Activated CD8-positive, alpha-beta T cell treated with anti-CD3 and anti-CD28 coated beads, Interleukin-2, amount 10 ng/mL, durations not matched to agents 7 days and 5 days (primary cell): ENCODE measurements at places on chromosomes 4 and X. TPM values are rescaled to one million over a fixed set of nuclear protein-coding genes. Genes with fewer than 3 reads are reported as not detected.

The TMPRSS11A gene
- total RNA-seq, result not detected

DNA sequence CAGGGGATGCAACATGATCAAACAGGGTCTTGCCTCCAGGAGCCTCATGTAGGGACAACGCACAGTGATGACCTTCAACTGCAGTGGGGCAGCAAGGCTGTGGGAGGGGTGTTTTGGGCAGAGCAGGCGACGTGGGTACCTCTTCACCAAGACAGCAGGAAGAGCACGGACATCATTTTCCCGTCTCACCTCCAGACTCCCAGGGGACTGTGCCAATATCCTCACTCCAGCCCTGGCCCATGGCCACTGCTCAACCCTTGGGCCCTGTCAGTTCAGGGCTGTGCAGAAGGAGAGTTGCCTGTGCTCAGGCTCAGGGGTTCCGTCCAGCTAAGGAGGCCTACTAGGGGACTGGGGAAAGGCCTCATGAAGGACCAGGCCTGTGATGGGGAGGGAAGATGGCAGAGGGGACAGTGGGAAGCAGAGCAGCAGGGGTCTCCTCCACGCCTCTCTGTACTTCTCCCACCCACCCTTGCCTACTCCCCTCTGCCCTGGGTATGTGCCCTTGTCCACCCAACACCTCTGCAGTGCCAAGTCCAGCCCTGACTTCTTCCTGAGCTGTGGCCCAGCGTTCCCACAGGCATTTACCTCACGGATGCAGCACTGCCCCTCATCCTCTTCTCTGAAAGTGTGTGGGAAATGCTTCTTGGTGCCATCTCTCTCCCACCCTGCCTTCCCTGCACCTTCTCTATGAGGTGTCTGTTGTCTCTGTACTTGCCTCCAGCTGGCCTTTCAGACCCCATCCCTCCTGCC is 1.4 kb downstream of the IL9R start:
- H3K27ac ChIP-seq, result peak overlapping the region; percentile 95
- H3K27me3 ChIP-seq, result no peaks in the 10 kb centered on the region
- peaks cover 35% of the 10 kb centered on the region for H3K36me3 ChIP-seq
- peak overlapping the region; percentile 88 for H3K4me3 ChIP-seq
- peaks cover 85% of the 10 kb centered on the region for H3K4me1 ChIP-seq
- DNase-seq, result no peak

- no peak for DNase-seq
- H3K36me3 ChIP-seq, result no peaks in the 10 kb centered on the region
- H3K27me3 ChIP-seq, result no peaks in the 10 kb centered on the region
These were observed 134.0 kb downstream of the MGST2 start for GRCh38 chr4:139799615-139800014.

- no peaks in the 10 kb centered on the region for H3K36me3 ChIP-seq
- H3K4me1 ChIP-seq, result no peaks in the 10 kb centered on the region
- peaks cover 2% of the 10 kb centered on the region for H3K27me3 ChIP-seq
- no peak overlapping the region for H3K4me3 ChIP-seq
These were observed 11.2 kb upstream of the SYTL4 start for GRCh38 chrX:100743009-100743607.

The UNC5C gene
- total RNA-seq, result not detected

DNA sequence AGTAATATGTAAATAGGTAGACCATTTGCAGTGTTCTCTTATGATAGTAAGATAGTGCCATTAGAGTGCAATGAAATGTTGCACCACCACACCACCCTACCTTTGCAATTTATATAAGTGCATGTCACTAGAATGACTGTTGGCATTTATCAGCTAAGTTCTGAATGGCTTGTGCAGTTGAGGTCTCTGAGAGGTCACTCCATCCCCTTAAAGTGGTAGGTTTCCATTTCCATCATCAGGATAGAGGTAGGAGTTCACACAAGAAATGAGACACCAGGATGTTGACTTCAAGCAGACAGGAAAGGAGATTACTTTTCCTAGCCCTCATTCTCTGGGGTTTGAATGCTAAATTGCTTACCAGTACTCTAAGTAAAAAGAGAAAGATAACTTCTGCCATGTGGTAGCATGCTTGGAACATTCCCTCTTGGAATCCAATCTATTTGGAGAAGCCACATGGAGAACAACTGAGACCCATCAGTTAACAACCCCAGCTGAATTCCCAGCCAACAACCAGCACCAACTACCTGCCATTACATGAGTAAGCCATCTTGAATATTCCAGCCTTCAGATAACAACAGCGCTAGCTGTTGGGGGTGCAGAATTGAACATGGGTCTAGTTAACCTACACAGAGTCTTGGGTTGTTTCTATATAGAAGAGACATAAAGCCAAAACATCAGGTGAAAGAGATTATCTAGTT is 6.7 kb upstream of the LRBA start:
- no peak for DNase-seq
- H3K4me1 ChIP-seq, result no peaks in the 10 kb centered on the region
- H3K4me3 ChIP-seq, result no peak overlapping the region
- H3K36me3 ChIP-seq, result no peaks in the 10 kb centered on the region
- H3K27ac ChIP-seq, result no peak overlapping the region
- H3K27me3 ChIP-seq, result no peaks in the 10 kb centered on the region

GRCh38 chr4:39846120-39846519 is 131.6 kb downstream of the PDS5A start:
- H3K4me1 ChIP-seq, result no peaks in the 10 kb centered on the region
- DNase-seq, result no peak
- no peak overlapping the region for H3K4me3 ChIP-seq
- H3K27me3 ChIP-seq, result no peaks in the 10 kb centered on the region
- no peak overlapping the region for H3K27ac ChIP-seq

GRCh38 chr4:180116840-180117239 is 2126.4 kb upstream of the TENM3 start:
- DNase-seq, result no peak
- H3K27ac ChIP-seq, result no peak overlapping the region
- H3K4me1 ChIP-seq, result no peaks in the 10 kb centered on the region
- H3K27me3 ChIP-seq, result no peaks in the 10 kb centered on the region
- no peak overlapping the region for H3K4me3 ChIP-seq

The PRDM8 gene
- total RNA-seq, result 4.2 TPM

The CCNB3 gene
- total RNA-seq, result 0.21 TPM

GRCh38 chrX:45517090-45517973 is 316.7 kb upstream of the DIPK2B start:
- peaks cover 9% of the 10 kb centered on the region for H3K4me1 ChIP-seq
- no peak overlapping the region for H3K4me3 ChIP-seq
- no peaks in the 10 kb centered on the region for H3K36me3 ChIP-seq
- H3K27ac ChIP-seq, result no peak overlapping the region

The KIAA1210 gene
- total RNA-seq, result not detected

The HSPA4L gene
- total RNA-seq, result 0.16 TPM

The OPHN1 gene
- total RNA-seq, result 0.05 TPM

- peaks cover 37% of the 10 kb centered on the region for H3K4me1 ChIP-seq
- peak; percentile 72 for DNase-seq
- H3K27ac ChIP-seq, result peak overlapping the region; percentile 89
- no peaks in the 10 kb centered on the region for H3K27me3 ChIP-seq
These were observed 111.5 kb downstream of the AFAP1 start for GRCh38 chr4:7828011-7828720.

DNA sequence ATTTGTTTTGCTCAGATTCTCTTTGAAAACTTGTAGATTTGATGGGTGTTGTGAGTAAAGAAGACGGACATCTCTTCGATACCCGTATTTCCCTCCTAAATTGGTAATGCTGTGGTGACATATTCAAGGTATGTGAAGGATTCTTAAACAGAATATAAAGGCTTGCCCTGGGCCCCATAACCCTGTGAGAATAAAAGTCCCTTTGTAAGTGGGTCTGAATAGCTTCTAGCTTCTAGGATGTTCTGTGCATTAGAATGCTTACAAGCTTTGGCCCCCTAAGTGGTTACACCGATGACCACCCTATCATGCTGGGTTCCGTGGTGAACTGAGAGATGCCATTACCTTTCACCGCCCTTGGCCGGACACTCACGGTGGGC is 574 bp upstream of the MOB1B start:
- no peaks in the 10 kb centered on the region for H3K27me3 ChIP-seq
- peak overlapping the region; percentile 94 for H3K27ac ChIP-seq
- peaks cover 23% of the 10 kb centered on the region for H3K4me1 ChIP-seq
- DNase-seq, result no peak
- peaks cover 15% of the 10 kb centered on the region for H3K36me3 ChIP-seq

DNA sequence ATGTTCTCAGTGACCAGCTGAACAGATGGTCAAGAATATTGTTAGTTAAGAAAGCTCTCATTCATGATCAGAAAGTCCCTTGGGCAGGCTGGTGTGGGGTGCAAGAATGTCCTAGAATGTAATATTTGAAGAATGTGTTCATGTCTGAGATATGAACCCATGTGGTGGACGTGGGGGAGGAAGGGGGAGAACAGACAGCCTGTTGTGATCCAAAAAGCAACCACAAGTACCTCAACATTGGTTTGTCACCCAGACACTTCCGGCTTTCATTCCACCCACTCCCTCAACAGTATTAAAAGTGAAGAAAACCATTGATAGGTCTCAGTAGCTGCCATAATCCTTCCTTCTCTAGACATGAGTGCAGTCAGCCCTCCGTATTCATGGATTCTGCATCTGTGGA is 82.2 kb downstream of the MAML3 start:
- peak overlapping the region; percentile 85 for H3K27ac ChIP-seq
- H3K4me1 ChIP-seq, result peaks cover 58% of the 10 kb centered on the region
- DNase-seq, result peak; percentile 88
- peaks cover 10% of the 10 kb centered on the region for H3K36me3 ChIP-seq

DNA sequence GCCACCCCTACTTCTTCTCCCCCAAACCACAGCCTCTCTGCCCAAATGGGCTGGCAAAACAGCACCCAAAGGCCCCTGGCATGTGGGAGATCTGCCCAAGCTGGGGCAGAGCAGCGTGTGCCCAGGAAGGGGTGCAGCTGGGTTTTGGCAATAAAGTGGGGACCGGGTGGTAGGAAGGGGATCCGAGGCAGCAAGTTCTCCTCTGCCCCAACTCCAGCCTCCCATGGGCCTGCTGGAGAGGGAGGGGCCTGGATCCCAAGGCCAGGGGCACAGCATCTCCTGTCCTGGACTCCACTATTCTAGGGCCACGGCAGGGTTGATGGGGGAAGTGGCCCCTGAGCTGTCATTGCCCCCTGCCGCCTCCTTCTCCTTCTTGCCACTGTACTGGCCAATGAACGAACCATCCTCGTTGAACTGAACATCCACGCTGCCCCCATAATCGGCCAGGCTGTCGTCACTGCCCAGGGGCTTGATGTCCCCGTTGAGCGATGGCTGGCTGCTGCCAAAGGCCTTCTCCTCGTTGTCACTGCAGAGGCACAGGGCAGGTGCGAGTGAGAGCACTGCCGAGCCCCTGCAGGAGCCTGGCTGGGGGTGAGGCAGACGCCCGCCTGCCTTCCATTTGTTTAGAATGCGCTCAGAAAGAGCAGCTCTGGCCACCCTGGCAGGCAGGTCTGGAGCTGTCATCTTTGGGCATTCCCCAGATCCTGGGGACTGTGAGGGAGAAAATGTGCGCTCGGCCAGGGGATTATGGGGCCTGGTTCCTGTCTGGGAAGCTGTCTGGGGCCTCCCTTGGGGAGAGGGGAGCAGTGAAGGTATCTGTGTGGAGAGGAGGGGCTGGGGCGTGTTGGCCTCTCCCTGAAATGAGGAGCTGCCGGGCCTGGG is 23.4 kb downstream of the L1CAM start:
- no peak overlapping the region for H3K4me3 ChIP-seq
- peaks cover 2% of the 10 kb centered on the region for H3K27me3 ChIP-seq
- peaks cover 4% of the 10 kb centered on the region for H3K4me1 ChIP-seq
- H3K36me3 ChIP-seq, result no peaks in the 10 kb centered on the region
- no peak for DNase-seq

- H3K4me3 ChIP-seq, result peak overlapping the region; percentile 46
- H3K36me3 ChIP-seq, result peaks cover 5% of the 10 kb centered on the region
- H3K27me3 ChIP-seq, result peaks cover 66% of the 10 kb centered on the region
- no peak overlapping the region for H3K27ac ChIP-seq
- DNase-seq, result peak; percentile 31
These were observed 106.5 kb upstream of the STOX2 start for GRCh38 chr4:183798301-183799253.

- H3K4me1 ChIP-seq, result no peaks in the 10 kb centered on the region
- no peak for DNase-seq
- H3K27me3 ChIP-seq, result no peaks in the 10 kb centered on the region
- no peak overlapping the region for H3K4me3 ChIP-seq
- H3K36me3 ChIP-seq, result no peaks in the 10 kb centered on the region
These were observed 157.3 kb downstream of the GBA3 start for GRCh38 chr4:22850055-22850454.

GRCh38 chr4:122776916-122777315 is 44.4 kb downstream of the BBS12 start:
- H3K27me3 ChIP-seq, result peaks cover 15% of the 10 kb centered on the region
- no peaks in the 10 kb centered on the region for H3K4me1 ChIP-seq
- H3K36me3 ChIP-seq, result no peaks in the 10 kb centered on the region
- H3K4me3 ChIP-seq, result no peak overlapping the region

The TMEM164 gene
- 24.1 TPM for total RNA-seq

The XAGE1A gene
- total RNA-seq, result not detected

DNA sequence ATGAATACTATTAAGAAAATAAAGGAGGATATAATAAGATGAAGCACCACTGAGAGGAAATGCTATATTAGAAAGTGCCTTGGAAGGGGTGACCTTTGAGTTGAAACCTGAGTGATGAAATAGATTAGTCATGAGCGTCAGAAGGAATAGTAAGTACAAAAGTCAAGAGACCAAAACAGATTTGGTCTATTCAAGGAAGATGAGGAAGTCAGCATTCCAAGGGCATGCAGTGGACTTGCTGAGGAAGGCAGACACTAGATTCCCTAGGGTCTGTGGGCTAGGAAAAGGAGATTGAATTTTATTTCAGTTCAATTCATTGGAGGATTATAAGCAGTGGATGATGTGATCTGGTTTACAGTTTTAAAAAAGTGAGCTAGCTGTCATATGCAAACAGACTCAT is 73.0 kb upstream of the WDFY3 start:
- no peaks in the 10 kb centered on the region for H3K36me3 ChIP-seq
- H3K4me3 ChIP-seq, result no peak overlapping the region
- H3K27me3 ChIP-seq, result no peaks in the 10 kb centered on the region
- H3K27ac ChIP-seq, result no peak overlapping the region

The XAGE1B gene
- not detected for total RNA-seq

DNA sequence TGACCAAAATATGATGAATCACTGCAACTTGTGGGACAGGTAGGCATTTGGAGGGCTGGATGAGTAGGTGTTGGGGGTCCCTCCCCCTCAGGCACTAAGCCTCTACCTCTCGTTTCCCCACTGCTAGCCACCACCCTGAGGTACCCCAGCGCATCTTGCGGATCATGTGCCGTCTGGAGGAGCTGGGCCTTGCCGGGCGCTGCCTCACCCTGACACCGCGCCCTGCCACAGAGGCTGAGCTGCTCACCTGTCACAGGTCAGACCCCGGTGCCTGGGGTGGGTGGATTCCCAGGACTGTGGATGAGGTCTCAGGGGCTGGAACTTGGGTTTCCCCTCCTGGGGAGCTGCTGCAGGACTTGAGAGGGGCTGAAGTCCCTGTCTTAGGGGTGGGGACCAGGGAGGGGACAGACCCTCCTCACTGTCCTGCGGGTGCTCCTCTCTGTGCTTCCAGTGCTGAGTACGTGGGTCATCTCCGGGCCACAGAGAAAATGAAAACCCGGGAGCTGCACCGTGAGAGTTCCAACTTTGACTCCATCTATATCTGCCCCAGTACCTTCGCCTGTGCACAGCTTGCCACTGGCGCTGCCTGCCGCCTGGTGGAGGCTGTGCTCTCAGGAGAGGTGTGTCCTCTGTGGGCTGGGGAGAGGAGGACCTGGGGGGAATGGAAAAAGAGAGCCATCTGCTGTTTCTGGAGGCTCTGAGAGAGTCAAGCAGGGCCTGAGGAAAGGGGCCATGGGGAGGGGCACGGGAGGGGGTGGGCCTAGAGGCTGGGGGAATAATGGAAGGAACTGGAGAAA is 10.1 kb upstream of the ERAS start:
- no peak overlapping the region for H3K4me3 ChIP-seq
- H3K4me1 ChIP-seq, result no peaks in the 10 kb centered on the region
- DNase-seq, result no peak
- H3K36me3 ChIP-seq, result peaks cover 2% of the 10 kb centered on the region
- H3K27me3 ChIP-seq, result no peaks in the 10 kb centered on the region

The SAP30 gene
- 19.7 TPM for total RNA-seq

The ITIH6 gene
- not detected for total RNA-seq

The SYP gene
- 2.6 TPM for total RNA-seq
